Cardiac septum (tissue), 1 donor: ENCODE measurements at places on chromosomes 11 and 22. TPM values are rescaled to one million over a fixed set of nuclear protein-coding genes. Genes with fewer than 3 reads are reported as not detected.
A peak's percentile ranks its signal among the peaks of the same experiment; 100 is the strongest.

GRCh38 chr22:38226853-38227649 lies 25.3 kb downstream of the MAFF start:
- DNase-seq, result no peak

- no peak for DNase-seq
Observed at GRCh38 chr11:84396521-84396920, 1110.4 kb upstream of the CCDC90B start.

- no peak for DNase-seq
Observed at GRCh38 chr11:108224911-108225786, 2.3 kb downstream of the ATM start.

GRCh38 chr22:46033256-46034200 lies 56.6 kb upstream of the WNT7B start:
- peak; percentile 66 for DNase-seq

DNA sequence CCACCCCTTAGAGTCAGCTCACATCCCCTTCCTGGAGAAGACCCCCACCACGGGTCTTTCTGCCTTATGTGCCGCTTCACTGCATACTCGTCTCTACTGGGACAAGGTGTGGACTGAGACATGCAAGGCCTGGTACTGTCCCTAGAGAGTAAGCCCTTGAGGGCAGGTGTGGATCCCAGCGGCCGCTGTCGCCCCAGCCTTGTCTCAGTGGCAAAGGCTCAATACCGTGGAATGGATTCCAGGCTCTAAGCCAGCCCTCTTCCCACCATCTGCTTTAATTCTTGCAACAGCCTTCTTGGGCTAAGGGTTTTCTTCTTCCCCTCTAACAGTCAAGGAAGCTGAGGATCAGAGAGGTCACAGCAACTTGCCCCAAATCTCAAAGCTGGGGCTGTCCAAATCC lies 220.3 kb downstream of the CEP164 start:
- DNase-seq, result no peak

GRCh38 chr22:50292643-50293440 lies 14.6 kb downstream of the PLXNB2 start:
- no peak for DNase-seq

GRCh38 chr11:73196576-73196975 lies 21.5 kb upstream of the P2RY2 start:
- DNase-seq, result no peak

DNA sequence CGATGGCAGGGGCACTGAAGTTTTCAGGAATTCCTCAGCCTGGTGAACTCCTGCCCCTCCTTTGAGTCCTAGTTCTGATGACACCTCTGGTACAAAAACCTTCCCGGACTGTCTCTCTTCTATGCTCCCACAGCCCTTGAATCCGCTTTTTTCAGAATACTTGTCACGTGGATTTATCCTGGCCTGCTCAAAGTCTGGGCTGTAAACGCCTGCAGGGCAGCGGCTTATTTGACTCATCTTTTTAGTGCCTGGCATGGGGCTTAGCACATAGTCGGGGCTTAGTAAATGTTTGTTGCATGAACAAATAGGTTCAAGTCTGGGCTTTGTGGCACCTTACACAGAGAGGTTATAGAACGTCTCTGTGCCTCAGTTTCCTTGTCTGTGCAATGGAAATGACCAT lies 13.4 kb upstream of the KCNJ11 start:
- no peak for DNase-seq

DNA sequence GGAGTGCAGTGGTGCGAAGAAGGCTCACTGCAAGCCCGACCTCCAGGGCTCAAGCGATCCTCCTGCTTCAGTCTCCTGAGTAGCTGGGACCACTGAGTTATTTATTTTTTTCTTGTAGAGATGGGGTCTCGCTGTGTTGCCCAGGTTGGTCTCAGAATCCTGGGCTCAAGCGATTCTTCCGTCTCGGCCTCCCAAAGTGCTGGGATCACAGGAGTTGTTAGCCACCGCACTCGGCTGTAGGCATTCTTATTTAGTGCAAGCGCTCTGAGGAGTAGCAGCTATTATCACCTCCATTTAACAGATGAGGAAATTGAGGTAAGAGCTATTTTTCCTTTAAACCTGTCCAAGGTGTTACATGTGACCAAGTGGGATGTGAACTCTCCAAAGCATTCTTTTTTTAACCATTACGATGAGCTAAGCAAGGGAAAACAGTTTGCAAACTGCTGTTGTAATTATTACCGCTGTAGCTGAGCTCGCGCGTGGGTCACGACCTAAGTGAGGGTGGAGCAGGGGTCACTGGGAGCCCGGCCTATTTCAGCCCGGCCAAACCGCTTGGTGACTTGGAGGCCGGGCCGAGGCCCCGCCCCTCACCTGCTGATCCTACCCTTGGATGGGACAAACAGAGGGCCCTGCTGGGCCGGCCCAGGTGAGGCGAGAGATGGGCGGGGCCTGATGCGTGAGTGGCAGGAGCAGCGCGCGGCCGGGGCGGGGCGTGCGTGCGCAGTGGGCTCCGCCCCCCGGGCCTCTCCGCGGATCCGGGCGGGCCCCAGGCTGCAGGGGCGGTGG lies 449 bp upstream of the KREMEN1 start:
- peak; percentile 95 for DNase-seq

- DNase-seq, result no peak
Observed at GRCh38 chr22:22478470-22478869, 30.1 kb downstream of the ZNF280B start.

DNA sequence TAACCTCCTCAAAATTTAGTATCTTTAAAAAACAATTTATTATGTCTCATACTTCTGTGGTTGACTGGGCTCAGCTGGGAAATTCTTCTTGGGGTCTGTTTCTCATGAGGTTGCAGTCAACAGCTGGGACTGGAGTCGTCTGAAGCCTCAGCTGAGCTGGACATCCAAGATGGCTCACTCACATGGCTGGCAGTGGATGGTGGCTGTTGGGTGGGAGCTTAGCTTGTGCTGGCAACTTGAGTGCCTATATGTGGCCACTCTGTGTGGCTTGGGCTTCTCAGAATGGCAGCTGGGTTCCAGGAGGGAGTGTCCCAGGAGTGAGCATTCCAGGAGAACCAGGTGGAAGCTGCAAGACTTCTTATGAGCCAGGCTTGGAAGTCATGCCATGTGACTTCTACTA lies 13.2 kb downstream of the THY1 start:
- DNase-seq, result no peak

GRCh38 chr11:75342966-75343870 lies 8.2 kb downstream of the ARRB1 start:
- no peak for DNase-seq

DNA sequence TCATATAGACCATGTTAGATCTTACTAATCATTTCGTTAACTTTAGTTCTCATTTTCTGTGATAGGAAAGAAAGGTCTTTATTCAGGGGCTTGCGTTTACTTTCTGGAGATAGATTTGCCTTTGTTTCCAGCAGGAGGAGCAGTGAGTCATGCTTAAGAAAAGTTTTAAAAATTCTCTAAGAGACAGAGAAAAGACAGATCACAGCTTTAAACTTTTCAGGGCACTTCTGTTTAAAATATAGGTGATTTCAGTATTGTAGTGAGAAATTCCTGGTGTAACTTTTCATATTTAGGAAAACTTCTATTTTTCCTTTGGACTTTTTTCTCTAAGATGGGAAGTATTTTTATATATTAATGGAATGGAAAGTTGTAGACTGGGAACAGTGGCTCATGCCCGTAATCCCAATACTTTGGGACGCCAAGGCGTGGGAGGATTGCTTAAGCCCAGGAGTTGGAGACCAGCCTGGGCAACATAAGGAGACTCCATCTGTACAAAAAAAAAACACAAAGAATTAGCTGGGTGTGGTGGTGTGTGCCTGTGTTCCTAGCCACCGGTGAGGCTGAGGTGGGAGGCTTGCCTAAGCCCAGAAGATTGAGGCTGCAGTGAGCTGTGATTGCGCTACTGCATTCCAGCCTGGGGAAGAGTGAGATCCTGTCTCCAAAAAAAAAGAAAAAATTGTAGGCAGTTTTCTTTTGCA lies 60.3 kb downstream of the ATXN10 start:
- DNase-seq, result no peak

DNA sequence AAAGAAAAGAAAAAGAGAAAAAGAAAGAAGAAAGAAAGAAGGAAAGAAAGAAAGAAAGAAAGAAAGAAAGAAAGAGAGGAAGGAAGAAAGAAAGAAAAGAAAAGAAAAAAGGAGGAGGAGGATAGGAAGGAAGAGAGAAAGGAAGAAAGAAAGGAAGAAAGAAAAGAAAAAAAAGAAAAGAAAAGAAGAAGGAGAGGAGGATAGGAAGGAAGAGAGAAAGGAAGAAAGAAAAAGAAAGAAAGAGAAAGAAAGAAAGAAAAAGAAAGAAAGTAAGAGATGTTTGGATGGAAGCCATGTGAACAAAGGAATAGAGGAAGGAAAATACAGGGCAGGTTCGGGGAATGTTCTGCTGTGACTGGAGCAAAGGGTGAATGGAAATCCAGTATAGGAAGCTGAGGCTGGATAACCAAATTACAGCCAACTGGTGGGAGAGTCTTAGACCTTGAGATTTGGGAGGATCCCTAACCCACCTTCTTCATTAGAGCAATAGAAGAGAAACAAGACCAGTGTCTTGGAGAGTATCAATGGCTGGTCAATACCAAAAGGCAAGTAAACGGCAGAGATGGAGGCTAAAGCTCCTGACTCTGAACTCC lies 94.9 kb downstream of the RASSF10 start:
- no peak for DNase-seq

- DNase-seq, result peak; percentile 20
Observed at GRCh38 chr11:44267750-44268613, 42.0 kb downstream of the ALX4 start.

GRCh38 chr11:36948460-36949127 lies 350.6 kb upstream of the RAG2 start:
- no peak for DNase-seq

GRCh38 chr11:69707176-69707575 lies 3.4 kb upstream of the FGF19 start:
- DNase-seq, result no peak

DNA sequence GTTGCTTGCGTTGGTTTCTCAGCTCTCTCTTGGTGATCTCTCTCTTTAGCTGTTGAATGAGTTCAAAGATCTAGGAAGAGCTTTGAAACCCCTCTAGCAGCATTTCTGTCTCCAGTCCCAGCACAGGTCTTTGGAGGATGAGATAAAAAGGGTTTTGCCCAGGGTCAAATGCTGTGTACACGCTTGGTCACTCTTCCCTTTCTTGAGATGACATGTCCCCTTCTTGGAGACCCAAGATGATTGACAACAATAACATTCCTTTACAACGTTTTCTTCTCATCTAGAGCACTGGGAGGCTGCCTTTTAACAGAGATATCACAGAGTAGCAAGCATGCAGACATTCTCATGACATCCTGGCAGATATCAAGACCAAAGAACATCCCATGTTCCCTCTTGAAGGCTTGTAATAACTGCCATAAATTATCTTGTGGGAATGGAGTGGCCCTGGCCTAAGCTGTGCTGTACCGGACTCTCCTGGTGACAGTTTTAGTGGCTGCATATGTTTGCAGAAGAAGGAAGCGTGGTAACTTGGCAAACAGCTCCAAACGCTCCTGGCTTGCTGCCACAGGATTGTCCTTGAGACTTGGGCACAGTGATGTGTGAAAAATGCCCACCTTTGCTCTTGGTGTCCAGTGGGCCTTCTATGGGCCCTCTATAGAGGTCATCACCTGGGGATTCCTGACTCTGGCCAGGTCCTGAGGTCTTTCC lies 107.8 kb downstream of the PTPRJ start:
- DNase-seq, result no peak

DNA sequence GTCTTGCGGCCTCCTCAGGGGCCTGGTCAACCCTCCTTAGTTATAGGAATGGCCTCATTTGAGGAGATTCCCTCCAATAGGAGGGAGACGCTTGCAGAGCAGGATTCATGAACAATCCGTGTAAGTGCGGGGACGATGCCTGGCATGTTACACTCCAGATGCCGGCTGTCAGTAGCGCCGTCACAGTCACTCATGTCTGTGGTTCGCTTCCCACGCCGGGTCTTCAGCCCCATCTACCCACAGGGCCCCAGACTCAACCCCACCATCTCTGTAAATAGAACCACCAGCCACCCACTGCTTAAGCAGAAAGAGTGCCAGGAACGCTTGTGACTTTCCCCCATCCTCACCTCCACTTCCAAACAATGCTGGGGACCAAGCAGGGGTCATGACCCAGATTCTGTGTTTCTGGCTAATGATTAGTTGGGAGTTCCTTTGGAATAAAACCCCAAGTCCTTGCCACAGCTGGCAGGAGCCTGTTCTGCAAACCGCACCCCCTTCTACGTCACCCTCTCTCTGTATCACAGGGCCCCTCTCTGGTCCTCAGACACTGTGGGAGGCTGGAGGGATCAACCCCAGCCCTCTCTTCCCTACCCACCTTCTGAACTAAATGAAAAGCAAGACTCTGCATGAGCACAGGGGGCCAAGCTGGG lies 38.8 kb upstream of the TOLLIP start:
- peak; percentile 38 for DNase-seq

DNA sequence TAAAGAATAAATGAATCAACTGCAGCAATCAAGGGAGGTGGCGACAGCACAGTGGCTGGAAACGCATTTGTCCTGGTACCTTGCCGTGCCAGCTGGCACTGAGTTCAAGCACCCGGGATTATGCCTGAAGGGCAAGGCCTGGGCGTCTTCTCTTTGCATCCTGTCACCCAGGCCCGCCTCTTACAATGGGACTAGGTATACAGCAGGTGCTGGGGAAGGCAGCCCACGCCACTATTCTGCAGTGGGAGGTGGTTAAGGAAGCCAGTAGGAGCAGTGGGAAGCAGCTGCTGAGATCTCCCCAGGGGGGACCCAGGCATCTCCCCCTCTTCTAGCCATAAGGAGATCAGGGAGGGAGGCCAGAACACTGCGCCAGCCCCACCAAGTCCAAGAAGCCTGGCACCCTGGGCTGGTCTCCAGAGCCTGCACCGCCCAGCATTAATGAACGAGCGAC lies 15.3 kb upstream of the BAIAP2L2 start:
- DNase-seq, result no peak

- DNase-seq, result no peak
Observed at GRCh38 chr11:127345819-127346459, 345.4 kb upstream of the KIRREL3 start.

DNA sequence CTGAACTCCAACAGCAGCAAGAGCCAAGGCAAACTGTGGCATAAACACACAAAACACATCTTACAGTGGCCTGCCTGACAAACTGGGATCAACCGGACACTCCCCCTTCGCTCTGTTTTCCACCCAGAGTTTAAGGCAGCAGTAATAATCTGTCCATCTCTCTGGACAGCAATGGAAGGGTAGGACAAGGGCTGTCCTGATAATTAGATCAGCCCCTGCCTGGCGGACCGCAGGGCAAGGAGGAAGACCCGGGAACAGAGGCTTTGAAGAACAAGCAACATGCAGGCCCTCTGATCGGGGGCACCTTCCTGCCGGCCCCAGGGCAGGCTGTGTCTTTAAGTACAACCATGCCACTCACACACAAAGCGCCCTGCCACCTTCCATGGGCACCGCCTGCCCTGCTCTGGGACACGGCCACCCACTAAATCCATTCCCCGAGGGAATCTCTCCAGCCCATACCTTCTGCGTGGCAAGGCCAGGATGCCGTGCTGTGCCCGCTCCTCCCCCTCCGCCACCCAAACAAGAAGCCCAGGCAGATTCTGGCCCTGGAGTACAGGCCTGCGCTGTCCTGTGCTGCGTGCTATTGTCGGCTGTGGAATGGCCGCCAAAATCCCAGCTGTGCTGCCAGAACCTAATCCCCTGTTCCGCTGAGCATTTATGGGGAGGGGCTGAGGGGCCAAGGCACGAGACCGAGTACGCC lies 38.8 kb downstream of the NUMA1 start:
- DNase-seq, result peak; percentile 88

The GRAP2 gene
- total RNA-seq, result 1.2 TPM

The MUC15 gene
- total RNA-seq, result not detected

The OR8D4 gene
- total RNA-seq, result not detected

The NAALAD2 gene
- 0.27 TPM for total RNA-seq

The NXPE1 gene
- 0.11 TPM for total RNA-seq

The PIH1D2 gene
- 2.0 TPM for total RNA-seq

The SLC22A25 gene
- not detected for total RNA-seq

The SLC17A6 gene
- total RNA-seq, result not detected
